ENCODE measurements at places on chromosomes 5 and 9.

DNA sequence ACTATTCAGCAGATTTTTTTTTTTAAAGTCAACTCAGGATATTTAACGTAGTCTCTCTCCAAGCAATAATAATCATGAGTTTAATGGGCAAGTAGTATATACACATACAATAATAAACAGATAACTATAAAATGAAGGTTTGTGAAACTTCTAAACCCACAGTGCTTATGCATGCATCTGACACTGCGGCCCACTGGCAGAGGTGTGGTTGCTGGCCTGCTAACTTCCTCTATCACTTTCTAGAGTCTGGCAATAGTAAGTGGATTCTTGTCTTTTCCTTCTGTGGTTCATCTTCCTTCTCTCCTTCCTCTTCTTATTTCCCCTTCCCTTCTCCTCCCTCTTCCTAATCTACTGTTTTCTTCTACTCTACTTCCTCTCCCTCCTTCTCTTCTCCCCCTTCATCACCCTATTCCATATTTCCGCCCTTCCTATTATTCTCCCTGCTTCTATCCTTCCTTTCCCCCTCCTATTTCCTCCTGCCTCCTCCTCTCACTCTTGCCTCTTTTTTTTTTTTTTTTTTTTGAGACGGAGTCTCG, 18.6 kb upstream of the AGXT2 start:
- no peak for DNase-seq

GRCh38 chr5:118681655-118682054, 306.7 kb downstream of the DTWD2 start:
- no peak for DNase-seq

- DNase-seq = no peak
Measured at GRCh38 chr9:129556491-129557191, 64.3 kb downstream of the C9orf50 start.

- no peak for DNase-seq
Measured at GRCh38 chr5:126004636-126005035, 418.6 kb upstream of the GRAMD2B start.

DNA sequence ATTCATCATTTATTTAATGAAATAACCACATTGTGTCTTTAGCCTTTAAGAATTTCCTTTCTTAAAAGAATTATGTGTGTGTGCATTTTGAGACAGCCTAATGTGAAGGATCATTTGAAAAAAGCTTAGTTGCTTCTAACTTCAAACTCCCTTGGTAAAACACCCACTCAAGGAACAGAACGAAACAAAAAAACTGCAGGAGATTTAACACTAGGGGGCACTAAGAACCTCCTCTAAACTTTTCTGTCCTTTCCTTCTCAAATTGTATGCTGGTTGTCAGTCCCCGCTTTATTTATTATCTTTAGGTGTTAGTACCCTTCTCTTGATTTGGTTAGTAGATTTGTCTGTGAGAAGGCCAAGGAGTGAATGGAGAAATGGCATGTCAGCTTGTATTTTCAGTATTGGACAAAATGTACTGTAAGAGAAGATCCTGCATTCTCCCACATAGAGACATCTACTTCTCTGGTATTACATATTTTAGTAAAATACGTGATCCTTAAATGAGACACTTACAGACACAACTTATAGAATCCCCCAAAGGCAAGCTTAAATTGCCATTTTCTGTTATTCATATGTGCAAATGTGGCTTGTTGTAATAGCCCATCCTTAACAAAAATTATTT, 229.7 kb downstream of the MRPS30 start:
- DNase-seq = no peak

DNA sequence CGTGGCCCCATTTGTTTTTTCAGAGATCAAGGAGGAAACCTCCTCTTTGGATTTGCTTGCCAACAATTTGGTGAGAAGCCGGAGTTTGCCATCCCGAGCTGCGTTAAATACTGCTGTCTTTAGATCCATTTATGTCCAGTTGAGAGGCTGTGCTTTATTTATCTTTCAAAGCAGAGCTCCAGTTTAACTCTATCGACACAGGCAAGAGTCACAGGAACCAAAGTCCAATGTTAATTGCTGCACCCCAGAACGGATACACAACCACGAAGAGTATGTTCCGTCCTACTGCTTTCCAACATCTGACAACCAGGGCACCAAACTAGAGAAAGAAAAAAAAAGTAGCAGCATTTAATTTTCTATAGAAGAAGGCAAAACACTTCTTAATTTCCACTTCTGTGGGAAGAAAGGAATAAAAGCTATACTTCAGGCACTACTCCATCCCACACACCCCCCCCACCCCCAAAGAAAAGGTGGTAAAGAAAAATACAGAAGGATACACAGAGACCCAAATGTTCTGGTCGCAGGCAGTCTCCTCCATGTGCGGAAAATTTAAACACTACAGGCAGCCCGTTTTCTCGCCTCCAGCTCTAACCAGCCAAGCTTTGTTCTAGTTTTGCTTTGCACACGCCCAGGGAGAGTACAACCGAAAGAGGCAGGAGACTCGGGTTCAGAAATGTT, 1.1 kb downstream of the FEM1C start:
- DNase-seq = peak; percentile 69

All from activated naive CD4-positive, alpha-beta T cell treated with anti-CD3 and anti-CD28 coated beads, Interleukin-2, amount 10 ng/mL, durations not matched to agents 7 days and 5 days (primary cell).